Tibial nerve (tissue), 4 donors: ENCODE measurements at places on chromosomes 11 and 22. TPM values are rescaled to one million over a fixed set of nuclear protein-coding genes. Genes with fewer than 3 reads are reported as not detected.

Gene SBF2
- total RNA-seq, result 75.0 TPM

Gene ACTN3
- 0.21 TPM for total RNA-seq

Gene OR51B2
- total RNA-seq, result 0.63 TPM

Gene ZNF74
- total RNA-seq, result 9.8 TPM

Gene NNMT
- 1,803 TPM for total RNA-seq

Gene ACRV1
- not detected for total RNA-seq

Gene CHRNA10
- 0.87 TPM for total RNA-seq

Gene ALDH3B2
- total RNA-seq, result not detected

Gene PLAAT4
- 6.3 TPM for total RNA-seq

Gene HOATZ
- total RNA-seq, result not detected

Gene OR51E2
- total RNA-seq, result 0.42 TPM

Gene LINC01488
- not detected for total RNA-seq

Gene CCND1
- total RNA-seq, result 175 TPM

Gene MPEG1
- 9.3 TPM for total RNA-seq

Gene MRGPRE
- total RNA-seq, result 0.66 TPM

Gene P2RY2
- 6.8 TPM for total RNA-seq

Gene POLDIP3
- total RNA-seq, result 49.2 TPM

Gene TENM4
- 36.3 TPM for total RNA-seq

Gene MMP1
- not detected for total RNA-seq

Gene PRR33
- total RNA-seq, result not detected

Gene ZNF280B
- total RNA-seq, result 0.30 TPM

Gene OR2AT4
- total RNA-seq, result 2.3 TPM

Gene PAK1
- total RNA-seq, result 26.1 TPM

Gene SLC22A8
- not detected for total RNA-seq

Gene MPZL2
- 15.1 TPM for total RNA-seq

Gene CHADL
- total RNA-seq, result 32.0 TPM

Gene TNNI2
- not detected for total RNA-seq
